ENCODE measurements at places on chromosomes 11 and 22.

DNA sequence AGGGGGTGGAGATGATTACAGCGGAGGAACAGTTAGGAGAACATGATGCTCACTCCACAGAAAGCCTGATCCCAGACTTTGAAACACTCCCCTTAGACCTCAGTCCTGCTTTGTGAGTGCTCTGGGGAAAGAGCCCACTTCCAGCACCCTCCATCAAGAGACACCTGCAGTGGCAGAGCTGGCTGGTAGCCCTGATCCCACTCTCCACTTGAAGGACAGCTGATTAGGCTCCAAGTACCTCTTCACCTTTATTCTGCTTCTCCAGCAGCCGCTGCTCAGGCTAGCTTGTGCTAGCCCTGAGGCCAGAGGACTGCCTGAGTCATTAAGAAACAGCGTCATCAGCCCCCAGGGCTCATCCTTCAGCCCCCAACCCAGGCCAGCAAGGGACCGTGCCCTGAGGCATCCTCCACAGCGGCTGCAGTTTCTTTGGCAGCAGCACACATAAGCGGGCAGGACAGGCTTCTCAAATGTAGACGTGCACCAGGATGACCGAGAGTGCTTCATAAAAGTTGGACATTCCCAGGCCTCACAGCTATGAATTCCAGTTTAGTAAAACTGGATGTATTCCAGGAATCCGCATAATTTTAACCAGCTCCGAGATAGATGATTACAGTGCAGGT is 146.0 kb upstream of the TBCEL start:
- DNase-seq, result no peak

- DNase-seq, result no peak
Measured at GRCh38 chr11:117217141-117218084, 14.5 kb downstream of the PCSK7 start.

DNA sequence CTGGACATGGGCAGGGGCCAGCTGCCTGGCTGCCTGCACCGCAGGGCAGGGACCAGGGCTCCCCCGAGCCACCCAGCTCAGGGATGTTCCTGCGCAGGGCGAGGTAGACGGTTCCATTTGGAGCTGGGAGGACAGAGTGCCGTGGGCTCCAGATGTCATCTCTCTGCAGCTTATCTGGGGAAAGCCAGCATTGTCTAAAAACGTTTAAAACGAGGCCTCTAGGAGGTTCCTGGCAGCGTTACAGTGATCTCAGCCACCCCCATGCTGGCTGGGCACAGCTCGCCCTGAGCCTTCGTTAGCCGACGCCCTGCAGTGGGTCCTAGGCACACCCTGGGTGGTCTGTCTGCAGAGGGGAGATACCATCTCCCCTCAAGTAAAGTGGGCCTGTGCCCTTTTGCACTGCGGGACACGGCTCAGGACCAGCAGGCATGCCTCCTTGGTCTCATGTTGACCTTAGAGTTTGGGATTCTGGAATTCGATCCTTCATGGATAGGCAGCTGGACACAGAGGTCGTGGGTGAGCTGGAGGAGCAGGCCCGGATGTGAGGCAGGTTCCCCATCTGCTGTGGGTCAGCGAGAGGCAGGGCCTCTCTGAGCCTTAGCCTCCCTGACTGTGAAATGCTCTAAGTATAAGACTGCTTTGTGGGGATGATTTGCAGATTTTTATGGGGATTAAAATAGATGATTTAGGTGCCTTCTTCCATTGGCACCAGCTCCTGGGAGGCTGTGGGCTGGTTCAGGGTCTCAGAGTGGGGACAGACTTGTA is 14.1 kb downstream of the SYNGR1 start:
- DNase-seq, result peak; percentile 41

GRCh38 chr22:27650572-27650971 is 151.0 kb downstream of the MN1 start:
- peak; percentile 77 for DNase-seq

DNA sequence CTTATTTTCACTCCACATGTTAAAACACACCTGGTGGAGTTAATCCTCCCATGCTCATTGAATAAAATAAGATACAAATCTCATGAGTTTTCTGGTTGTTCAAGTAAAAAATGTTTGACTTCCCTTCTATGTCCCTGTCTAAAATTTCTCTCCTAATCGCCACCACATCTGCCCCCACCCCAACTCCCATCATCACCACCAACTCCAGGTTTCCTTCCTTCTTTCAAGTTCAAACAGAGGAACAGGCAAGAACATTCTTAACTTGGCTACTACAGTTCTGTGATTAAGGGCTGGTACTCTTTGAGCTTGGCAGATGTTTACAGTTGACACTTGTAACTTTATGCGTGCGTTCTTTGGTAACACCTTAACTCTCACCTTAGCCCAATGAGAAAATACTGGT is 9.1 kb upstream of the PSMA1 start:
- DNase-seq, result no peak

DNA sequence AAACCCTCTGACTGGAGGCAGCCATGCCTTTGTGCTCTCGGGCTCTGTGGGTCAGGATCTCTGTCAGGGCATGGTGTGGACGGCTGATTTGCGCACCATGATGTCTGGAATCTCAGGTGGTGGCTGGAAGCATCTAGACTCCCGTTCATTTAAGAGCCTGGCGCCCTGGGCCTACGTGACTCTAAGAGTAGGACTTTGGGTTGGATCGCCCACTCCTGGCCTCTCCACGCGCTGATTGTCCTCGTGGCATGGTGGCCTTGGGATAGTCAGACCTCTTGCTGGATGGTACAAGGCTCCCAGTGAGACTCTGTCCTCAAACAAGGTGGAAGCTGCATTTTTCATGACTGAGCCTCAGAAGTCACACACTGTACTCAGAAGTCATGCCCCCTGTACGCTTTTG is 224.3 kb downstream of the TBC1D22A start:
- DNase-seq, result no peak

DNA sequence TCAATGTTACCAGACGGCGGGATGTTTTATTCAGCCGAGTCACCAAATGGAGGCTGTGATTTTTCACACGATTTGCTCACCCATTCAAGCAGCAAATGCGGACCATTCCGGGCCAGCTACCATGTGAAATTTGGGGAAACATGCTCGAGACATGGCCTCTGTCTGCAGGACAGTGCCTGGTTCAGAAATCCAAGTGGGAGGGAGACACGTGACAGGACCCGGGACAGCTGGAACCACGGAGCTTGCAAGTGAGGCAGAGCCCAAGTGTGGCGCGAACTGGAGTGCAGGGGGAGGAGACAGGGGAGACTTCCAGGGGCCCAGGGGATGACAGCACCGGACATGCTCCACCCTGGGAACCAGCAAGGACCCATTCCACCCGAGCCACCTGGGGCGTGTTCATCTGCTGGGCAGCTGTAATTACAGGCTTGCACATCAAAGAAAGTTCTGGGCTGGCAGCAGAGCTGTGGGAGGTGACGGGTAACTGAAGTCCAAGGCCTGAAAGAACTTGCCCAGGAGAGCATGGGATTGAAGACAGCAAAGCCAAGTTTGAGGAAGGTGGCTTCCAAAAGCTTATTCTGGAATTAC is 16.5 kb downstream of the CERK start:
- DNase-seq, result peak; percentile 27

DNA sequence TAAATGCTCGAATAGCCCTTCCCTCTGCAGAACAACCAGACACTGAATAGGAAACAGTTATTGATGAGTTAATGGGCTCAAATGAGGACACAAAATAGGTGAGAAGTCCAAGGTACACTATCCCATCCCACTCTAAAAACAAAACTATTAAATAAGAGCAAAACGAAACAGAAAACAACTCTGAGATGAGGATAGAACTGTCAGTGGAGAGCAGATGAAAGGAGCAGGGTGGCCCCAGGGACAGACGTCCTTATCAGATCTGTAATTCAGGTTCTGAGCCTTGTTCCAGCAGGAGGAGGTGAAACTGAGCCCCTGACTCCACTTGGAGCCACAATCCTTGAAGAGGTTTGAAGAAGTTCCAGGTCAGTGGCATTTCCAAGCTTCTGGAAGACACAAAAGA is 8.5 kb upstream of the SNX19 start:
- no peak for DNase-seq

- DNase-seq, result no peak
Measured at GRCh38 chr11:120258661-120259060, 18.7 kb downstream of the POU2F3 start.

GRCh38 chr11:72634472-72635095 is 39.6 kb downstream of the PDE2A start:
- no peak for DNase-seq

GRCh38 chr11:126544108-126545056 is 188.9 kb downstream of the ST3GAL4 start:
- DNase-seq, result peak; percentile 61

- no peak for DNase-seq
Measured at GRCh38 chr22:29799217-29799680, 32.1 kb downstream of the UQCR10 start.

DNA sequence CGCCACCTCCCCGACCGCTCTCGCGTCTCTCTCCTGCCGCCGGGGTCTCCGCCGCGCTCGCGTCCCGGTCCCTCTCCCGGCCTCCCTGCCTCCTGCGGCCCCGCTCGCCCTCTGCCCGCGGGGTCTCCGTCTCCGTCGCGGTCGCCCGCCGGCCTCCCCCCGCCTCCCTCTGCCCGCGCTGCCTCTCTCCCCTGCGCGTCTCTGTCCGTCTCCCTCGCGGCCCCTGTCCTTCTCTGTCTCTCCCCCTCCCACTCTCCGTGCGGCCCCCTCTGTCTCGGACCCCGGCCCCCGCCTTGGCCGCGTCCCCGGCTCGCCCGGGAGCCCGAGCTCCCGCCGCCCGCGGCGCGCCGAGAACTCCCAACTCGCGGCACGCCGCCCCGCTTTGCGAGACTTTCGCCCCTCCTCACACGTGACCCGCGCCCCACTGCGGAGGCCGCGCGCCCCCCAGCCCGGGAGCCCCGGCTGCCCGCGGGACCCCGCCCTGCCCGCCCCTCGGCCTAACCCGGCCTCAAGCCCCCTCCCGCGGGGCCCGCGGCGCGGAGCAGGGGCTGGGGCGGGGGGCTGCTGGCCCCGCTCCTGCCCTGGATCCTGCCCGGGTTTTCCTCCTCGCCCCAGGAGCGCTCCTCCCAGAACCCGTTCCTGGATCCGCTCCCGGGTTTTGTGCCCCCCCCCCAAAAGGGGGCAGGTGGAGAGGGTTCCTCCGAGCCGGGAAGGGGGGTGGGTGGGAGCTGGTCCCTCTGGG is 702 bp upstream of the KCNJ4 start:
- DNase-seq, result peak; percentile 66

DNA sequence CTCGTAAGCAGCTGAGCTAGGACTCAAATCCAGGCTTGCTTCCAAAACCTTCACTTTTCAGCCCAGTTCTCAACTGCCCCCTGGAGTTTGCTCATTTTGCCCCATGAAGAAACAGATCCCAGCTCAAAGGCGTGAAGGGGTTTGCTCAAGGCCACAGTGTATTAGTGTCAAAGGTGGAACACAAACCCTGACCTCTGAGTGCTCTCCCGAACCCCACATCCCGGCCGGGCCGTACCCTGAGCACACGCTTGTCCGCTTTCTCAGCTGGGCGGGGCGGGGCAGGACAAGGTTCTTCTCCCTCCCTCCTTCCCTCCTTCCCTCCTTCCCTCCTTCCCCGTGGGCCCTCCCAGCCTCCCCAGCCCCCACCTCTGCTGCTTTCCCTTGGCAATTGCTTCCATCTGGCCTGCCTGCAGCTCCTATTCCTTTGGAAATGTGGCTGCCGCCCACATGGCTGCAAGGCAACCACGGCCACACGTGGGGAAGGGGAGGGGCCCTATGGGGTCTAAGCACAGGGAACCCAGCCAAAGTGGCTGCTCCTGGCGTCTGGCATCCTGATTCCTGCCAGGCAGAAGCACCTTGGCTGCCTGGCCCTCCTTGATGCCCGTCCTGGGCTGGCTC is 4.1 kb downstream of the ST3GAL4 start:
- peak; percentile 88 for DNase-seq

- DNase-seq, result peak; percentile 63
Measured at GRCh38 chr11:130908770-130909625, 7.3 kb downstream of the SNX19 start.

- peak; percentile 97 for DNase-seq
Measured at GRCh38 chr11:132464003-132464342, 1068.3 kb downstream of the OPCML start.

Measured in tongue (tissue), 3 donors.